Thoracic aorta (tissue), 2 donors: ENCODE measurements at places on chromosomes 2 and 18. TPM values are rescaled to one million over a fixed set of nuclear protein-coding genes. Genes with fewer than 3 reads are reported as not detected.

- H3K4me1 ChIP-seq, result no peaks in the 10 kb centered on the region
- no peak overlapping the region for H3K4me3 ChIP-seq
- no peak overlapping the region for H3K27ac ChIP-seq
- H3K27me3 ChIP-seq, result no peaks in the 10 kb centered on the region
- no peaks in the 10 kb centered on the region for H3K36me3 ChIP-seq
- DNase-seq, result no peak
These were observed 362.7 kb downstream of the TDRD15 start for GRCh38 chr2:21486445-21486844.

DNA sequence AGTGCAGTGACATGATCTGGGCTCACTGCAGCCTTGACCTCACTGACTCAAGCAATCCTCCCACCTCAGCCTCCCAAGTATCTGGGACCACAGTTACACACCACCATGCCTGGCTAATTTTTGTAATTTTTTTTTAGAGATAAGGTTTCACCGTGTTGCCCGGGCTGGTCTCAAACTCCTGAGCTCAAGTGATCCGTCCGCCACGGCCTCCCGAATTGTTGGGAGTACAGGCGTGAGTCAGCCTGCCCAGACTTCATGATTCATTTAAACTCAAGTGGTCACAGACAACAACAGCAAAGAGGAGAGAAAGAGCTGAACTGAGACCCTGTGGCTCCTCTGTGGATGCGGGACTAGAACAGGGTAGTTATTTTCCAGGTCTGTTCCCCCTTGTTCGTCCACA is 83.0 kb downstream of the TSHZ1 start:
- H3K36me3 ChIP-seq, result no peaks in the 10 kb centered on the region
- no peak overlapping the region for H3K4me3 ChIP-seq
- DNase-seq, result no peak
- H3K4me1 ChIP-seq, result no peaks in the 10 kb centered on the region
- no peak overlapping the region for H3K27ac ChIP-seq
- H3K27me3 ChIP-seq, result no peaks in the 10 kb centered on the region

The VIT gene
- total RNA-seq, result 31.4 TPM

The CENPA gene
- total RNA-seq, result not detected

- no peak overlapping the region for H3K27ac ChIP-seq
- no peaks in the 10 kb centered on the region for H3K27me3 ChIP-seq
- H3K36me3 ChIP-seq, result no peaks in the 10 kb centered on the region
- no peak overlapping the region for H3K4me3 ChIP-seq
- H3K4me1 ChIP-seq, result peaks cover 9% of the 10 kb centered on the region
- no peak for DNase-seq
These were observed 23.7 kb upstream of the AP1S3 start for GRCh38 chr2:223860809-223861738.

- DNase-seq, result no peak
- H3K27ac ChIP-seq, result no peak overlapping the region
- no peaks in the 10 kb centered on the region for H3K36me3 ChIP-seq
- no peak overlapping the region for H3K4me3 ChIP-seq
These were observed 188.2 kb downstream of the LDLRAD4 start for GRCh38 chr18:13406736-13407135.

- no peaks in the 10 kb centered on the region for H3K4me1 ChIP-seq
- no peaks in the 10 kb centered on the region for H3K36me3 ChIP-seq
- no peak overlapping the region for H3K4me3 ChIP-seq
- no peak overlapping the region for H3K27ac ChIP-seq
- DNase-seq, result no peak
These were observed 587.0 kb upstream of the DSEL start for GRCh38 chr18:68103561-68103960.

DNA sequence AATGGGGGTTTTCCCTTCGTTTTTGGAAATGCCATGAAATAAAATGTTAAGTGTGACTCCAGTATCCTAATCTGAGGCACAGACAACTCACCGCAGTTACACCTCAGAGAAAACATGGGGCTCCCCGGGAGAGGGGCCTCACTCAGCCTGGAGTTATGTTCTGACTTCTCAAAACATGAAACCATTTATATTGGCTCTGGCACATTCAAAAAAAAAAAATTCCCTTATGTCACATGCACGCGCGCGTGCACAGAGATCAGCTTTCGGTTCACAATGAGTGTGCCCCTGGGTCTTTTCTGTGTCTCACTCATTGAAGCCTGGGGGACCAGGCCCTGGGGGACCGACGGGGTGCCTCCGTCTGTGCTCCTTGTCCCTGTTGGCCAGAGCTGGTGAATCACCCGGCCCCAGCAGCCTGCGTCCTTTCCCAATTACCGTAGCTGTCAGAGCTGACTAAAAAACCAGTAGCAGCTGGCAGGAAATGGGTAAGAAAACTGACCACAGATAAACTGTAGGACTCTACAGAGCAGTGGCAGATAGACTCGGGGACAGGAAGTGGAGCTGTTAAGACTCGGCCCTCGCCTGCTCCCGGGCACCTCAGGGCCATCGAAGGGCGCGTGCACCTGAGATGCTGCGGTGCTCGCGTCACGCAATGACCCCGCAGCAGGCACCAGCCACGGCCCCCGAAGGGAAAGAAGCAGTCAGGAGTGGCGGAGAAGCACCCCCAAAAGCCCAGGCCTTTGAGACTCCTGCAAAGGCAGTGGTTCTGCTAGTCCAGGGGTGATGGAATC is 138.3 kb upstream of the ID2 start:
- peak overlapping the region; percentile 60 for H3K4me3 ChIP-seq
- peak overlapping the region; percentile 39 for H3K27ac ChIP-seq
- no peaks in the 10 kb centered on the region for H3K27me3 ChIP-seq
- DNase-seq, result peak; percentile 47
- no peaks in the 10 kb centered on the region for H3K36me3 ChIP-seq
- peaks cover 15% of the 10 kb centered on the region for H3K4me1 ChIP-seq

The ALPI gene
- not detected for total RNA-seq

- DNase-seq, result no peak
- no peak overlapping the region for H3K4me3 ChIP-seq
- H3K27me3 ChIP-seq, result no peaks in the 10 kb centered on the region
- H3K4me1 ChIP-seq, result peaks cover 57% of the 10 kb centered on the region
These were observed 6.3 kb downstream of the B3GNT2 start for GRCh38 chr2:62202019-62202722.

- no peaks in the 10 kb centered on the region for H3K36me3 ChIP-seq
- no peaks in the 10 kb centered on the region for H3K4me1 ChIP-seq
- H3K27ac ChIP-seq, result no peak overlapping the region
- H3K4me3 ChIP-seq, result no peak overlapping the region
These were observed 125.7 kb downstream of the UXS1 start for GRCh38 chr2:106068451-106068850.

- peak overlapping the region; percentile 75 for H3K27ac ChIP-seq
- H3K27me3 ChIP-seq, result no peaks in the 10 kb centered on the region
- DNase-seq, result peak; percentile 80
- H3K4me3 ChIP-seq, result peak overlapping the region; percentile 31
- no peaks in the 10 kb centered on the region for H3K36me3 ChIP-seq
These were observed 123.0 kb upstream of the SLC39A10 start for GRCh38 chr2:195533771-195534642.

The SERPINB7 gene
- not detected for total RNA-seq

DNA sequence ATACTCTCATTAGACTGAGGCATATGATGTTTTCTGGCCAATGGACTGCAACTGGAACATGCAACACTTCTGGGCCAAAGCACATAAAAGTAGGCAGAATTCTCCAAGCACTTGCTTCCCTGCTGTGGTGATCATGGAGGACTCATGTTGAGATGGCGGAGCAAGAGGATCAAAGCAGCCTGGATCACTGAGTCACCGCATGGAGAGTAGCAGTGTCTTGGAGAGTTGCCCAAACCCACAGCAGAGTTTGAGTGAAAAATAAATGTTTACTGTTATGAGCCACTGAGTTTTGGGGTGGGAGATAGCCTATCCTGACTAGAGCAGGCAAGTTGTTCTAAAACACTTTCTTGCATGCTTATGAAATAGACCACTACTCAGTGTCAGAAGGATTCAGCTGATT is 359.5 kb downstream of the ZNF521 start:
- no peaks in the 10 kb centered on the region for H3K36me3 ChIP-seq
- no peak overlapping the region for H3K4me3 ChIP-seq
- no peaks in the 10 kb centered on the region for H3K27me3 ChIP-seq

The COPS8 gene
- total RNA-seq, result 62.8 TPM

GRCh38 chr2:101230541-101231001 is 22.1 kb upstream of the CNOT11 start:
- no peak overlapping the region for H3K27ac ChIP-seq
- H3K36me3 ChIP-seq, result no peaks in the 10 kb centered on the region
- H3K4me3 ChIP-seq, result no peak overlapping the region
- H3K4me1 ChIP-seq, result no peaks in the 10 kb centered on the region

GRCh38 chr2:196075196-196075595 is 6.6 kb upstream of the DNAH7 start:
- no peak overlapping the region for H3K27ac ChIP-seq
- no peaks in the 10 kb centered on the region for H3K27me3 ChIP-seq
- no peaks in the 10 kb centered on the region for H3K36me3 ChIP-seq
- no peak overlapping the region for H3K4me3 ChIP-seq
- DNase-seq, result no peak

- no peak for DNase-seq
- H3K4me3 ChIP-seq, result no peak overlapping the region
- no peaks in the 10 kb centered on the region for H3K27me3 ChIP-seq
- no peaks in the 10 kb centered on the region for H3K36me3 ChIP-seq
- H3K27ac ChIP-seq, result no peak overlapping the region
These were observed 362.3 kb upstream of the KCNJ3 start for GRCh38 chr2:154336201-154336600.

The PDE11A gene
- 0.28 TPM for total RNA-seq

DNA sequence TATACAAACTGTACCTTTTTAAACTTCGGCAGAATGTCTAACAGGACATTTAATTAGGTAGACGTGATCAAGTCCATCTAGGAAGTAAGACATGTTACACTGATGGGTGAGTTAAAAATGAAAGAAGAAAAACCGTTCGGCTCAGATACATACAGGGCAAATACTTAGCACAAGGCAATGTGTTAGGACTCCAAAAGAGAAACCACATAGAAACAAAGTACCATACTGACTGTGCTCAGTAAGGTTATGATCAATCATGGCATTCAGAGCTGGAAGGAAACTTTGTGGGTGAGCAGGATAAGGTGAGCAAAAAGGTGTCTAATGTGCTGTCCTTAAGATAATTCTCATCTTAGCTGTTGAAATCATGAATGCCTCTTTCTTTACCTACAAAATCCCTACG is 211.9 kb downstream of the STK39 start:
- H3K36me3 ChIP-seq, result no peaks in the 10 kb centered on the region
- no peak overlapping the region for H3K27ac ChIP-seq
- DNase-seq, result no peak
- no peaks in the 10 kb centered on the region for H3K27me3 ChIP-seq
- no peaks in the 10 kb centered on the region for H3K4me1 ChIP-seq

- no peaks in the 10 kb centered on the region for H3K27me3 ChIP-seq
- H3K36me3 ChIP-seq, result no peaks in the 10 kb centered on the region
- no peak overlapping the region for H3K27ac ChIP-seq
- H3K4me3 ChIP-seq, result no peak overlapping the region
- no peaks in the 10 kb centered on the region for H3K4me1 ChIP-seq
- DNase-seq, result no peak
These were observed 334.9 kb downstream of the CYP26B1 start for GRCh38 chr2:71812736-71813135.
